Thoracic aorta (tissue), 2 donors: ENCODE measurements at places on chromosomes 1 and 21. TPM values are rescaled to one million over a fixed set of nuclear protein-coding genes. Genes with fewer than 3 reads are reported as not detected.

DNA sequence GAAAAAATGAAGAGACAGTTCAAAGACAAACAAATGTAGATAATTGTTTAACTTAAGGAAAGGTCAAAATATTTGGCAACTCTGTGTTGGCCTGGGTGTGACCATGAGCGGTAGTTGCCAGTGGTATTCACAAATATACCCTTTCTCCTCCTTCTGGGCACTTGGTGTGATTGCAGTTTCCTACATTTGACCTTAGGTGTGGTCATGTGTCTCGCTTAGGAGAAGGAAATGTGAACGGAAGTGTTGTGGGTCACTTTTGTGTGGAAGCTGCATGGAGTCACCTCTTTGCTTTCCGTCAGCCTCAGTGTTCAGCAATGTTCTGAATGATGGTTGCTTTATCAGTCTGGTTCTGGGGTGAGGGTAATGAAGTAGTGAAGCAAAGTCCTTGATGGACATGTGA, 3.4 kb upstream of the PCSK9 start:
- no peak overlapping the region for H3K27ac ChIP-seq
- no peaks in the 10 kb centered on the region for H3K36me3 ChIP-seq
- peaks cover 16% of the 10 kb centered on the region for H3K4me1 ChIP-seq
- no peaks in the 10 kb centered on the region for H3K27me3 ChIP-seq

- H3K27me3 ChIP-seq: no peaks in the 10 kb centered on the region
- H3K36me3 ChIP-seq: no peaks in the 10 kb centered on the region
- H3K4me3 ChIP-seq: no peak overlapping the region
Observed at GRCh38 chr1:163633366-163633765, 311.6 kb downstream of the NUF2 start.

- H3K36me3 ChIP-seq: no peaks in the 10 kb centered on the region
- no peak overlapping the region for H3K27ac ChIP-seq
- no peak for DNase-seq
Observed at GRCh38 chr1:230495891-230496385, 69.8 kb upstream of the PGBD5 start.

DNA sequence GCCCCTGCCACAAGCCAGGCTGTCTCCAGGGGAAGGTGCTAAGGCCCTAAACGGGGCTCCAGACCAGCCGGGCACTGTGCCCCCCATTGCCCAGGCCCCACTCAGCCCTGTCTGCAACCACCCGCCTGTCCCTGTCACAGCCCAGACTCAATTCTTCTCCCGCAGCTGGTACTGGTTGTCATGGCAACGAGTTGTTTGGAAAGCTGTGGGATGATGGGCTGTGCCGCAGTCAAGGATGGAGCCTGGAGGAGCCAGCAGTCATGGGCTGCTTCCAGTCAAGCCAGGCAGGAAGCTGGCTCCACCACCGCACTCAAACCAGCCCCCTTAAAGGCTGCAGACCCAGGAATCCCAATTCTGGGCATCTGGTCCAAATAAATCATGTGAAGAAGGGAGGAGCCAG, 4.2 kb downstream of the SPOCD1 start:
- H3K4me3 ChIP-seq: no peak overlapping the region
- H3K27ac ChIP-seq: no peak overlapping the region
- no peak for DNase-seq
- H3K36me3 ChIP-seq: no peaks in the 10 kb centered on the region

The FALEC gene
- not detected for total RNA-seq

The SLC1A7 gene
- 3.0 TPM for total RNA-seq

DNA sequence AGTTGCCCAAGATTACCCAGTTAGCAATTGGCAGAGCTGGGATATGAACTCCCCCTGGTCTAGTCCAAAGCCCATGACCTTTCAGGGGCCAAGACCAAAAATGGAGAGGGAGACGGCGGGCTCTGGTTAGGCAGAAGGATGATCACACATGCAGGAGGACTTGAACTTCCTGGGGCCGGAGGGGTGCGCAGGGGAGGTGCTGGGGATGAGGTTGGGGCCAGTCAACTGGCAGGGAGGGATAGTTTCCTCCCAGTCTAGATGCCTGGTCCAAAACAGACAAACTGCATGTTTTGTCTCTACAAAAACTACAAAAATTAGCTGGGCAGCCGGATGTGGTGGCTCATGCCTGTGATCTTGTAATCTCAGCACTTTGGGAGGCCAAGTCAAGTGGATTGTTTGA, 78.1 kb downstream of the NKAIN1 start:
- no peak for DNase-seq
- no peaks in the 10 kb centered on the region for H3K27me3 ChIP-seq
- no peaks in the 10 kb centered on the region for H3K4me1 ChIP-seq
- no peaks in the 10 kb centered on the region for H3K36me3 ChIP-seq
- H3K4me3 ChIP-seq: no peak overlapping the region

GRCh38 chr1:156283521-156283920, 604 bp upstream of the TMEM79 start:
- no peaks in the 10 kb centered on the region for H3K27me3 ChIP-seq
- DNase-seq: no peak
- peak overlapping the region; percentile 83 for H3K4me3 ChIP-seq
- H3K27ac ChIP-seq: no peak overlapping the region
- peaks cover 28% of the 10 kb centered on the region for H3K4me1 ChIP-seq

The ARF1 gene
- 375 TPM for total RNA-seq

The SPATA17 gene
- not detected for total RNA-seq

DNA sequence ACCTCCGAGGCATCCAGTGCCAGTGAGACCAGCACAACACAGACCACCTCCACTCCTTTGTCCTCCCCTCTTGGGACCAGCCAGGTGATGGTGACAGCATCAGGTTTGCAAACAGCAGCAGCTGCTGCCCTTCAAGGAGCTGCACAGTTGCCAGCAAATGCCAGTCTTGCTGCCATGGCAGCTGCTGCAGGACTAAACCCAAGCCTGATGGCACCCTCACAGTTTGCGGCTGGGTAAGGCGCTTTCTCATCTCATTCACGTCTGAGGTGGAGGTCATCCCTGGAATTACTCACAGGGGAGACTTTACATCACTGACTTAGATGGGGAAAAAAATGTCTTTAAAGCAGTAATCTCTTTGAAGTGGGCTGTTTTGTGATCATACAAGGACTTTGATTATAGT, 106.3 kb downstream of the CD247 start:
- H3K36me3 ChIP-seq: peaks cover 14% of the 10 kb centered on the region
- DNase-seq: no peak
- no peak overlapping the region for H3K27ac ChIP-seq

DNA sequence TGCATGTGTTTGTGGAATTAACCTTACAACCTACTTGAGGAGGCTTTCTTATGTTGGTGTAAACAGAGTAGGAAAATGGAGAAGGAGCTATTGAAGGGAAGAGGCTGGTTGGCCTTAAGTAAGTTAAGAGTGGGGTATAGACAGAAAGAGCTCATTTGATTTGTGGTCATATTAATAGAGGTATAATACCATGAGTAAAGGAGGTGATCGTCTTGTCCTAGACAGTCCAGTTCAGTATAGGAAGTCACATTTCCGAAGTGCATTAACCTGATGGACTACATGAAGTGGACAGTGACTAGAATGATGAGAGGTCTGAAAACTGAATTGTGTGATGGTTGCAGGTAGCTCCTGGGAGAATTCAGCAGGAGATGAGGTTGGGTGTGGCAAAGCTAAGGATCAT, 215.4 kb upstream of the ZC3H12A start:
- no peak overlapping the region for H3K27ac ChIP-seq
- H3K4me3 ChIP-seq: no peak overlapping the region
- H3K36me3 ChIP-seq: no peaks in the 10 kb centered on the region
- H3K4me1 ChIP-seq: no peaks in the 10 kb centered on the region

DNA sequence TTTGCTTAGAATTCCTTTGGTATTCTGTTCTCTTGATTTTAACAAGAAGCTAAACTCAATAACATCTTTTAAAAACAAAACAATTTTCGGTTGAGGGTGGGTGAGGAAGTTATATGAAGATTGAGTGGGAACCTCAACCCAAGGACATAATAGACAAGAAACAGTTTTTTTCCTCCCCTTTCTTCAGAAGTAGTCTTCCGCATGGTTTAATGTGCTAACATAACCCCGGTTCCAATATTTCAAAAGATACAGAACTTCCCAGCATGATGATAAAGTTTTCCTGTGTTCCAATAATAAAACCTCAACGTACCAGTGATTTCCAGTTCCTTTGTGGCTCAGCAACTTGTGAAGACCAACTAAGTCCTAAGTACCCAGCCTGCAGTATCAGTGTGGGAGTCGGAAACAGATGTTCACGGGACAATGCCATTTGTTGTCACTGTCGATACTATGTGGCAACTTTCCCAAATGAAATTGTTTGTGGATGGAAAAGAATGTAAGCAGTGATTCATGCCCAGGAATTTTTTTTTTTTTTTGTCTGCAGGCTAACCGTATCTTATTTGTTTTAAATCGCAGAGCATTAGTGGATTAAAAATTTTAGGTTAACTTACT, 48.5 kb downstream of the NR5A2 start:
- peaks cover 4% of the 10 kb centered on the region for H3K27me3 ChIP-seq
- no peak for DNase-seq
- H3K4me3 ChIP-seq: no peak overlapping the region
- H3K27ac ChIP-seq: no peak overlapping the region
- no peaks in the 10 kb centered on the region for H3K4me1 ChIP-seq
- H3K36me3 ChIP-seq: no peaks in the 10 kb centered on the region

GRCh38 chr21:29228306-29228705, 70.4 kb upstream of the BACH1 start:
- no peaks in the 10 kb centered on the region for H3K4me1 ChIP-seq
- no peaks in the 10 kb centered on the region for H3K36me3 ChIP-seq
- H3K4me3 ChIP-seq: no peak overlapping the region
- H3K27ac ChIP-seq: no peak overlapping the region
- DNase-seq: no peak

GRCh38 chr21:25994758-25995163, 175.8 kb downstream of the APP start:
- H3K27me3 ChIP-seq: no peaks in the 10 kb centered on the region
- peaks cover 6% of the 10 kb centered on the region for H3K4me1 ChIP-seq

The NID1 gene
- 95.5 TPM for total RNA-seq

DNA sequence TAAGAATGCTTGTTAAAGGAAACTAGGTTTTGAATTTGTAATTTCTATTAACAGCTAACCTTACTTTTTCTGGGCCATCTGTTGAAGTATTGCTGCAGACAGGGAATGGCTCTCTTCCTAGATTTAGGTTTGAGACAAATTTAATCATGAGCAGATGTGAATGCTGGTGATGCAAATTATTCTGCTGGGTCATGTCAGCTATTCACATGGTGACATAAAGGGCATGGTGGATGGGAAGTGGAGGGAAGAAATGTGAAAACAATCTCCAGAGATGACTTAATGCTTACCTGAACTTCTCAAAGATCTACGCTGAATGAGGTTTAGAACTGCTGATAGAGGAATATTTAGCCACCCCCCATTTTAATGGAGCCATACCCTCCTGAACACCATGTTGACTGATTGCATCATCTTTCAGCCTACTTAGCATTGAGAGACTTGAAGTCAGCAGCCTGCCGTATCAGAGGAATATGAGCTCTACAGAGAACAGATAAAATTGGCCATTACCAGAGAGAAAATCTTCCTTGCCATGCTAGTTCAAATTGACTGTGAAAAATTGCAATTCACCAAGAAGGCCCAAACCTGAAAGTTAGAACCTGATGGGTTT, 138.8 kb downstream of the HHAT start:
- H3K4me3 ChIP-seq: no peak overlapping the region
- no peaks in the 10 kb centered on the region for H3K27me3 ChIP-seq
- H3K27ac ChIP-seq: no peak overlapping the region

The ADGRL2 gene
- total RNA-seq: 53.3 TPM

DNA sequence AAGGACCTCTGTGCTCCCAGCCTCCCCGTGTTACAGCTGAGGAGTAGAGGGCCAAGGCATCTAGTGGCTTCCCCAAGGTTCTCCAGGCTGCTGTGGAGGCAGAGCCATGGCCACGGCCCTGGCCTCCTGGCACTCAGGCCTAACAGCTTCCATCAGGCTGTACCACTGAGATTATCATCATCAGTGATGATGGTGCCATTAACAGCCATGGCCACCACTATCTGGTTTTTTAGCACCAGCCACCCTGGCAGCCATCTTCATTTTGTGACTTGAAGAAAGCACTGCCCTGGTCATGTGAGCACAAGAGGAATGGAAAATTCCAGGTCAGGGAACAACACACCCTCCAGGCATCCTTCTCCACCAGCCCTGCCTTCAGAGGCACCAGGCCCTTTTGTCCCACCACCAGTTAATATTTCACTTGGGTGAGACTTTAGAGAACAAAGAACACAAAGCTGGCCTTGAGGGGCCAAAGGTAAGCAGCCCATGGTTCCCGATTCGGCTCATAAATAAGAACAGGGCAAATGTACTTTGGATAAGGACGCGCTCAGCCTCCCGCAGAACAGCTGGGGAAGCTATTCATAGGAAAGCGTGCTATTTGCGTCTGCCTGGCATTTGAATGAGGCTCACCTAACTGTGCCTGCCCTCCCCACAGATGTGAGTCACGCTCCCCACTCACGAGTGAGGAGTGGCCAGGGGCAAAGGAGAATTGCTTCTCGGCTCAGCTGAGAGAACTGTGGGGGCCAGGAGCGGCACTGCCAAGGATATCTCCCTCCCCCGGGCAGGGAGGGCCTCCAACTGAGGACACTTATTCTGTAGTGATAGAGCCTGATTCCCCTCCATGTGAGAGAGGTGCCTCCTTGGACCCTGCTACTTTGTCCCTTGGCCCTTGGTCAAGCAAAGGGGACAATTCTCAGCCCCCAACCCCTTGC, 95.6 kb downstream of the CD58 start:
- DNase-seq: no peak
- no peaks in the 10 kb centered on the region for H3K36me3 ChIP-seq
- no peak overlapping the region for H3K27ac ChIP-seq
- peaks cover 27% of the 10 kb centered on the region for H3K4me1 ChIP-seq
- no peak overlapping the region for H3K4me3 ChIP-seq
- H3K27me3 ChIP-seq: no peaks in the 10 kb centered on the region

The VSIG8 gene
- total RNA-seq: not detected

- H3K4me1 ChIP-seq: no peaks in the 10 kb centered on the region
- H3K27ac ChIP-seq: no peak overlapping the region
- H3K4me3 ChIP-seq: no peak overlapping the region
- H3K27me3 ChIP-seq: no peaks in the 10 kb centered on the region
Observed at GRCh38 chr1:52899445-52899894, 22.1 kb downstream of the ECHDC2 start.

GRCh38 chr1:75067975-75068374, 66.2 kb upstream of the LHX8 start:
- no peaks in the 10 kb centered on the region for H3K27me3 ChIP-seq
- no peak for DNase-seq
- H3K27ac ChIP-seq: no peak overlapping the region
- H3K4me3 ChIP-seq: no peak overlapping the region
- H3K4me1 ChIP-seq: no peaks in the 10 kb centered on the region

- no peak overlapping the region for H3K4me3 ChIP-seq
- DNase-seq: no peak
- H3K27me3 ChIP-seq: no peaks in the 10 kb centered on the region
- peaks cover 8% of the 10 kb centered on the region for H3K36me3 ChIP-seq
- peaks cover 14% of the 10 kb centered on the region for H3K4me1 ChIP-seq
Observed at GRCh38 chr1:27102707-27103468, 52.0 kb downstream of the SLC9A1 start.

DNA sequence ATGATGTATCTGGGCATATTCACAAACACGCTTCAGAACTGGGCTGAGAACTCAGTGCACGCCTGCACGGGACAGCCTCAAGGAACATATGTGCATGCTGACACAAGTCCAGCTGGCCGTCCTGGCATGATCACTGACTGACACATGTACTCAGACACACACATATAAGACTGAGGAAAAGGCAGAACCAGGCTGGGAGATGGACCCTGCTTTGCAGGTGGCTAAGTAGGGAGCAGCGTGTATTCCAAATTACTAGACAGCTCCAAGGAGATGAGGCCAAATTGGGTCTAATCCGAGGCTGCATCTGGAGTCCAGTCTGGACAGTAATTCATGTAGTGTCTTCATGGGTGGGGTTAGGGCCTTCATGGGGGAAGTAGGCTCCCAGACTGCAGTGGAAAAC, 41.4 kb upstream of the GJB5 start:
- H3K27ac ChIP-seq: no peak overlapping the region
- no peak overlapping the region for H3K4me3 ChIP-seq
- H3K27me3 ChIP-seq: no peaks in the 10 kb centered on the region
- no peaks in the 10 kb centered on the region for H3K4me1 ChIP-seq
- DNase-seq: no peak
